ENCODE measurements at places on chromosomes 7 and 10. TPM values are rescaled to one million over a fixed set of nuclear protein-coding genes. Genes with fewer than 3 reads are reported as not detected.

DNA sequence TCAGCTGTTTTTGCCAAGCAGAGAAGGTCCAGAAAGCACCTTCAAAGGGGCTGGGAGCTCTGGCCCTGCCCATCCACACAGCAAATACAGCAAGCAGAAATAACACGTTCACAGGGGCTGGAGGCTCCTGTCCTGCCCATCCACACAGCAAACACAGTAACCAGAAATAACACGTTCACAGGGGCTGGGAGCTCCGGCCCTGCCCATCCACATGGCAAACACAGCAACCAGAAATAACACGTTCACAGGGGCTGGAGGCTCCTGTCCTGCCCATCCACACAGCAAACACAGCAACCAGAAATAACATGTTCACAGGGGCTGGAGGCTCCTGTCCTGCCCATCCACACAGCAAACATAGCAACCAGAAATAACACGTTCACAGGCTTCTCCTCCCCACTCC, 558.1 kb downstream of the PTPRN2 start:
- peak; percentile 24 for DNase-seq
- peaks cover 18% of the 10 kb centered on the region for H3K4me1 ChIP-seq
- H3K27ac ChIP-seq, result no peak overlapping the region
- no peaks in the 10 kb centered on the region for H3K27me3 ChIP-seq

DNA sequence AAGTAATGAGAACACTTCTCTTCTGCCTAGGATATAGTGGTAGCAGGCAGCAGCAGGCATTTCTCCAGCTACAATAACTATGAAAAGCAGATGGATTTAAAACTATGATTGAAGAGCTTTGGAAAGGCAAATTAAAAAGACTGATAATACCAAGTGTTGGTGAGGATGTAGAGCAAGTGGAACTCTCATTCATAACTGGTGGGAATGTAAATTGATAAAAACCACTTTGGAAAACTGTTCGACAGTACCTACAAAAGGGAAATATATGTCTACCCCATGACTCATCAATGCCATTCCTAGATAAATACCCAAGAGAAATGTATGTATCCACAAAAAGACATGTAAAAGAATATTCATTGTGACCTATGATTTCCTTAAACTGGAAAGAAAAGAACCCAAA, 14.6 kb downstream of the ARMC3 start:
- no peaks in the 10 kb centered on the region for H3K4me1 ChIP-seq
- no peak overlapping the region for H3K27ac ChIP-seq

GRCh38 chr10:123501148-123501547, 165.0 kb upstream of the GPR26 start:
- H3K27ac ChIP-seq, result no peak overlapping the region
- DNase-seq, result no peak
- no peak overlapping the region for H3K4me3 ChIP-seq
- no peaks in the 10 kb centered on the region for H3K4me1 ChIP-seq
- H3K36me3 ChIP-seq, result no peaks in the 10 kb centered on the region
- H3K27me3 ChIP-seq, result no peaks in the 10 kb centered on the region

LRRC18 gene
- not detected for total RNA-seq

HGF gene
- total RNA-seq, result 6.2 TPM

PRRT4 gene
- not detected for total RNA-seq
